ENCODE measurements at places on chromosomes 1 and 21. TPM values are rescaled to one million over a fixed set of nuclear protein-coding genes. Genes with fewer than 3 reads are reported as not detected.

PIGR gene
- total RNA-seq: 0.48 TPM

AGRN gene
- 5.4 TPM for total RNA-seq

DNA sequence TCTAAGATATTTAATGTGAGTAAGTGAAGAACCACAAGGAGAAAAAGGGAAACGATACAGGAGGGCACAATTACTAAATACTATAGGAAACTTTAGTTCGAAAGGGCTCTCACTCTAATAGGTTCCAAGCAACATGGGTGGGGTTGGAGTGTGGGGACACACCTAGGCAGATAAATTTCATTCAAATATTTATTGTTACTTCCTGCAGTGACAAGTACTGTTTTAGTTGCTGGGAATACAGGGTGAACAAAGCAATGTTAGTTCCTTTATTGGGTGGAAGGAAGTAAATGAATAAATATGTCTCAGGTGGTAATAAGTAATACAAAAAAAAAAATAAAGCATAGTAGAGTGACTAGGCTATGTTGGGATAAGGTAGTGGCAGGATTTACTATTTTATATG lies 73.2 kb upstream of the B3GALT2 start:
- peaks cover 4% of the 10 kb centered on the region for H3K36me3 ChIP-seq
- no peaks in the 10 kb centered on the region for H3K27me3 ChIP-seq
- no peak overlapping the region for H3K27ac ChIP-seq
- H3K4me1 ChIP-seq: no peaks in the 10 kb centered on the region
- no peak overlapping the region for H3K4me3 ChIP-seq

DNA sequence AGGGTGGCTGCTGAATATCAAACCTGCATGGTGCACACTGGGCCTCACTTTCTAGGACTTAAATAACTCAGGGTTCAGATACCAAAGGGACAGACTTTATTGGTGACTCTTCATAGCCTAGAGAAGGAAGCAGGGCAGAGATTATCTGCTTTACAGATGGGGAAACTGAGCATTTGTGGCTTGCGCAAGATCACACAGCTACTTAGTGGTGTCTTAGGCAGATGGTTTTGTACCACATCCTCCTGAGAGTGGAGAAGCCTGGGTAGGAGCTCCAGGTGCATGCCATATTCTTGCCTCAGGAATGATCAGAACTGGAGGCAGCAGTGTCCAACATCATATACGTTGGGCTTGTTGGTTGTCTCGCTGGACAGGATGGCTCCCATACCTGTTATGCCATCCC lies 6.8 kb upstream of the DPH2 start:
- H3K4me1 ChIP-seq: no peaks in the 10 kb centered on the region
- no peak overlapping the region for H3K27ac ChIP-seq
- no peak for DNase-seq

DNA sequence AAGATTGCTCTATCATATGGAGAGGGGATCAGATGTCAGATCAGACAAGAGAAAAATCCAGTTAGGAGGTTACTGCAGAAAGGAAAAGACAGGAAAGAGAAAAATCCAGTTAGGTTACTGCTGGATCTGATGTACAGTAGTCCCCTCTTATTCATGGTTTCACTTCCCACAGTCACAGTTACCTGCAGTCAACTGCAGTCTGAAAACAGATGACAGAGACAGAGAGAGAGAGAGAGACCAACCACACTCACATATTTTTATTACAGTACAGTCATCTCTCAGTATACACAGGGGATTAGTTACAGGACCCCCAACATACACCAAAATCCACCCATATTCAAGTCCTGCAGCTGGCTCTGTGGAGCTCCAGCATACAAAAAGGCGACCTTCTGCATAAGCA lies 29.3 kb downstream of the NUP133 start:
- no peaks in the 10 kb centered on the region for H3K27me3 ChIP-seq
- DNase-seq: no peak
- H3K36me3 ChIP-seq: peaks cover 3% of the 10 kb centered on the region
- H3K4me1 ChIP-seq: no peaks in the 10 kb centered on the region

DNA sequence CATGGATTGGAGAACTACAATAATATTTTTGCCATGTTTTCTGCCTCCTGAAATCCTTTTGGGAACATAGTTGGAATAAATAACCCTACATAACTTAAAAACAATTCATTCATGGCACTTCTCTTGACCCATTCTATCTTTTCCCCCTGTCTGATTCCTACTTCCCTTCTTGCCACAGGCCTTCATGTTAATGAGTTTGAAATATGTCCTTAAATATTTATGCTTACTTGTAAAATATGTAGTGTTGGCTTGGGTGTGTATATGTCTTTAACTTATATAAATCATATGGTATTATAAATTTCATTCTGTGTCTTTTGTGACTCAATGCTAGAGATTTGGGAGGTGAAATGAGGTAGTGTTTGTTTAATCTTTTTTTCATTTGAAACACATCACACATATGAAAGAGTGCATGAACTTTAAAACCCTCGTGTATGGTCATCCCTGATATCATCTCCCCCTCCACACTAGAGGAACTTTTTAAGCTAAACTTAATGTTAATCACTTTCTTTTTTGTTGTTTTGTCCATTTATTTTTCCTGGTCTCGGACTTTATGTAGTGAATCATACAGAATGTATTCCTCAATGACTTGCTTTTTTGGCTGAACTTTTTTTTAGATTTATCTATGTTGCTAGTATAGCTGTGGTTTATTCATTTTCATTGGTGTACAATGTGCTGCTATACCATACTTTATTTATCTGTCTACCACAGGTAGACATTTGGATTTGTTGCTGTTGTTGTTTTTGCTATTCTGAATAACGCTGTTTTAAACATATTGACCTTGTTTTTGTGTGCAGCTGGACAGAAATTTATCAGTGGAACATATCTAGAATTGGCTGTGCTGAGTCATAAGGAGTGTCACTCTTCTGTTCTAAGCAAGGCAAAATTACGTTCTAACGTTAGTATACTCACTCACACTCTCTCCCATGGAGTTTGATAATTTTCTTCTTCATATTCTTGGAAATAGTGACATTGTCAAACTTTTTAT lies 441.6 kb downstream of the PLPP3 start:
- no peaks in the 10 kb centered on the region for H3K4me1 ChIP-seq
- no peak overlapping the region for H3K4me3 ChIP-seq
- no peaks in the 10 kb centered on the region for H3K36me3 ChIP-seq
- DNase-seq: no peak
- H3K27me3 ChIP-seq: no peaks in the 10 kb centered on the region

GRCh38 chr21:26836528-26836927 lies 8.7 kb downstream of the ADAMTS1 start:
- H3K27me3 ChIP-seq: no peaks in the 10 kb centered on the region
- H3K4me3 ChIP-seq: no peak overlapping the region
- H3K27ac ChIP-seq: peak overlapping the region; percentile 8

Measured in psoas muscle (tissue), 8 donors.